Hippocampal formation (tissue), 2 donors: ENCODE measurements at places on chromosomes 2 and 18.

DNA sequence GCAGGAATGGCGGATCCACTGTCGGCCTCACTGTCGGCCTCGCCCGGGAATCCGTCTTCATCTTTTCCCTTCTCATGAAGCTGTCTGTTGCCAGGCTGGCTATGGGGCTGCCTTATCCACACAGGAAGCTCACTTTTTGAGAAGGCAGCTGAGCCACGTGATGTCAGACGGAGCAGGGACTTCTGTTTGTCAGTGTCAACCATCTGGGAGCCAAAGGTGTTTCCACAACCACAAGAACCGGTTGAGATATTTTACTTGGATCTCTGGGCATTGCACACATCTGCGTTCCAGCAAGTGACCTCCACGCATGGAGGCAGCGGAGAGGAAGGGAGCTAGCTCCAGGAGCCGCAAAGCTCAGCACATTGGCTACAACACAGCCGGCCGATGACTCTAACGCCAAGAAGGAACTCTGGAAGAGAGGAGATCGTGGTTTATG, 27.4 kb upstream of the TAF1B start:
- no peak for DNase-seq

GRCh38 chr2:203237346-203238238, 1.2 kb upstream of the CYP20A1 start:
- no peak for DNase-seq

- no peak for DNase-seq
Measured at GRCh38 chr2:181430406-181431118, 26.6 kb upstream of the ITGA4 start.

GRCh38 chr18:34844732-34845459, 134.8 kb downstream of the DTNA start:
- DNase-seq, result no peak

DNA sequence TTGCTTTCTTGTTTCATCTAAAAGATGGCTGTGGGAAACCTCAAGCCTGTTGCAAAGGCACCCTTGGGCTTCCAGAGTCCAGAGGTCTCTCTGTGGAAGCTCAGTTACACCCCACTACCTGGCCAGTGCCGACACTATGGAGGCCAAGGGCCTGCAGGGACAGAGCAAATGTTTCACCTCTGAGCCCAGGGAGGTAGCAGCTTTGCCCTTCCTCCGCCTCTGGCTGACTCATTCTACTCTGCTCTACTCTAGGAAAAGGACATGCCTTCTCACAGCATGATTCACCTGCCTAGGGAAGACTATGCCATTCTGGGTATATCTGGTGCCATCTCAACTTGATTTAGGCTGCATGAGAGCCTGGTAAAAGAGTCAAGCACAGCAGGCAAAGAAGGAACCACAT, 12.2 kb downstream of the MYOM1 start:
- DNase-seq, result no peak
